ENCODE measurements at places on chromosomes 3 and 15.

DNA sequence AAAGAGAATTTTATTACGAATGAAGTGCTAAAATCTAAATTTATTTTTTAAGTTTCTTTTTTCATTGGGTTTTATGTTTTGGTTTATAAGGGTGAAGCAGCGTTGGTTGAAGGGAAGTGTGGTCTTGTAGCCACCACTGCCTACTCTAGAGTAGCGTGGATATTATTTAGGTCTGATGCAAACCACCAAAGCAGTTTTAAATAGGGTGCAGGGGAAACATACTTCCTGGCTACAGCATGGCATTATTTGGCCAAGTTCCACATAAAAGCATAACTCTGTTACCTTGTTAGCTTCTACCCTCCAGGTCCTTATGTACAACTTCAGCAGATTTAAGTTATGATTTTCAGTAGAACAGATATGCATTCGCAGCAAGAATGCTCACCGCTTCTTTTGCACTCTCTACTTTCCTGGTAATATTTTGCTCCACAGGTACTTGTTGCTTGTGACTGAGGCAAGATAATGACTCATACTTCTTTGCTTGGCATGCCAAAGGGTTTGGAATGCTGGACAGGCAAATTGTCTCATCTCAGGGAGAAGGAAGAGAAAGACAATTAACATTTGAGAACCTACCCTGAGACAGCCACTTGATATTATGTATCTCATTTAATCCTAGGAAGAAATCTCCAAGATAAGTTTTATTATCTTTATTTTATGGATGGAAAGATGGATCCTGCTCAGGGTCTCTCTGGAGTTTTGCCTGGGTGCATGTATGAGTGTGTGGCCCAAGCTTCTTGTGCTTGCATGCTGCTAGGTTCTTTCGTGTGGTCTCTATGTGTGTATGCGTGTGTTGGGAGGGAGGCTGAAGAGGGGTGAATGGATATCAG lies 5.4 kb downstream of the TGFBR2 start:
- no peak for DNase-seq

DNA sequence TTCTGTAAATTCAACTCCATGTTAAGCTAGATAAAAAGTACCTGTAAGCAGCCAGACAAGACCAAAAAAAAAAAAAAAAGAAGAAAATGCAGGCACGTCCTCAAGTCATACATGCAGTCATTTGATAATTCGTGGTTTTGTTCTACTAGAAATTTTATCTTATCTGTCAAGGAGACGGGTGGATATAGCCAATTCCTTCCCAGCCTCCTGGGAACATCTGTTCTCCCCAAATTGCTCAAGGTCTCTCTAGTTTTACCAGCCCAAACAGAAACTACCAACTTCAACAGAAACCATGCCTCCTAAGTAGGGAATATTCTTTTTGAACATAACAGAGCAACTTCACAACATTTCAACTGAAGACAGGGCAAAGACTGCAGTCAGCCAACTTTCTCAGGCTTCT lies 19.5 kb downstream of the RYK start:
- no peak for DNase-seq

DNA sequence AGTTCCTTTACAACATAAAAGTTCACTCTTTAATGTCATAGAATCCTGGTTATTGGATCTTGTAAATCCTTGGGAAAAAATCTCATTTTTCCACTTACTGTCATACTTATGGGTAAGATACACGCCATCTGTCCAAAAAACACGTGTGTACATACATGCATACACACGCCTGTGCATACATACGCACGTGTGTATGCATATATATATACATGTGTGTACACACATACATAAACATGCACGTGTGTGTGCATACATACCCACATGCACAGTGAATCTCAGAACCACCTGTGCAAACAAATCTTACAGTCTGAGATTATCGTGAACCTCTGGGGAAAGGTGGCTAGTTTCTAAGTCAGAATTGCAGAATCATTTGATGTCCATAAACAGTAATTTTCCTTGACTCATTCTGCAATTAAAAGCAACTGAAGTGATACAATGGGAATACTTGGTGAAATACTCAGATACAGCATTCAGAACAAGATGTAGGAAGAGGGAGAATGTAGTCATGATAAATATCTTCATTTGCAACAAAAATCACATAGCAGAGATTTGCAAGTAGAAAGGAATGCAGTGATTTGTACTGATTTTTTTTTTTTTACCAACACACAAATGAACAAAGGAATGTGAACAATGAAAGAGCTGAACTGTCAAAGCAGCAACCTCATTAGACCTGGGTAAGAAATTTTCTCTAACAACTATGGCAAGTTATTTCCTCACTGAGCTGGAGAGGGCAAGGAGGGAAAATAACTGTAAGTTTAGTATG lies 160.6 kb upstream of the POU1F1 start:
- DNase-seq = no peak

GRCh38 chr3:26562021-26562768 lies 60.4 kb upstream of the LRRC3B start:
- no peak for DNase-seq

GRCh38 chr3:180329187-180329586 lies 272.8 kb upstream of the TTC14 start:
- DNase-seq = no peak

DNA sequence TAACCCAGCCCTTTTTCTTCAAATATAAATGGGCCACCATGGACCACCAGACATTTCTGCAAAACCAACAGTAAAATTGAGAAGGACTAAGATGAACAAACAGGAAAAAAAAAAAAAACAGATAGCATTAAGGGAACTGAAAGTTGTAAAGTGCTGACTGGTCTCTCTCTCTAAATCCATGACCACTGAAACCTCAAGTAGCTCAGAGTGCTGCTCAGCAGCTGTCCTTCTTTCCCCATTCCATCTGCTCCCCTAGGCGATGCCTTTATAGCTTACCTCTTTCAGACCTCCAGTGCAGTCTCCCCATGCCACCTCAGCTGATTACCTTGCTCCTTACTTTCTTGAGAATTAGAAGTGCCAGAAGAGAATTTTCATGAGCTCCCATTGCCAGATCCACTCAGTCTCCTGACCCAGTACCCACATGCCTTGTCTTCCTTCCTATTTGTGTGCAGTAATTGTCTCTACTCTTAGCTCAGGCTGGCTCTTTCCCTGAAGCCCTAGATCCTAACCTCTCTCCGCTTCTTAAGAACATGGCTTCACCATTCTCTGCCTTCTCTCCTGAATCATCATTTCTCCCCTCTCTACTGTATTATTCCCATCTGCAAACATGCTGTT lies 23.9 kb upstream of the XIRP1 start:
- DNase-seq = no peak

- DNase-seq = no peak
Measured at GRCh38 chr3:172787746-172788145, 37.2 kb downstream of the ECT2 start.

DNA sequence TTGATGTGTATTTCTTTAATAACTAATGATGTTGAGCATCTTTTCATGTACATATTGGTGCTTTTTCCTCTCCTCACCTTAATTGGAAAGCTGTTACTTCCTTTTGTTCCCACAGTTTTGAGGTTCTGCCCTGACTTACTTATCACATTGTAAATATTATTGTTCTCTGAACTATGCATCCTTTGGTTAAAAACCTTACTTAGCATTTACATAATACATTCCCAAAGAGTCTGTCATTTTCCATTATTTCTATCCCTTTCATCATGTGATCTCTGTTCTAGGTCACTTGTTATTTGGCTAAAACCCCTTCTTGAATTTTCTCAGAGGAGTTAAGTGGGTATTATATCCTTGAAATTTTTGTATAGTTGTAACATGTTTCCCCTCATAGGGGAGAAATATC lies 33.0 kb downstream of the SLC12A6 start:
- no peak for DNase-seq

DNA sequence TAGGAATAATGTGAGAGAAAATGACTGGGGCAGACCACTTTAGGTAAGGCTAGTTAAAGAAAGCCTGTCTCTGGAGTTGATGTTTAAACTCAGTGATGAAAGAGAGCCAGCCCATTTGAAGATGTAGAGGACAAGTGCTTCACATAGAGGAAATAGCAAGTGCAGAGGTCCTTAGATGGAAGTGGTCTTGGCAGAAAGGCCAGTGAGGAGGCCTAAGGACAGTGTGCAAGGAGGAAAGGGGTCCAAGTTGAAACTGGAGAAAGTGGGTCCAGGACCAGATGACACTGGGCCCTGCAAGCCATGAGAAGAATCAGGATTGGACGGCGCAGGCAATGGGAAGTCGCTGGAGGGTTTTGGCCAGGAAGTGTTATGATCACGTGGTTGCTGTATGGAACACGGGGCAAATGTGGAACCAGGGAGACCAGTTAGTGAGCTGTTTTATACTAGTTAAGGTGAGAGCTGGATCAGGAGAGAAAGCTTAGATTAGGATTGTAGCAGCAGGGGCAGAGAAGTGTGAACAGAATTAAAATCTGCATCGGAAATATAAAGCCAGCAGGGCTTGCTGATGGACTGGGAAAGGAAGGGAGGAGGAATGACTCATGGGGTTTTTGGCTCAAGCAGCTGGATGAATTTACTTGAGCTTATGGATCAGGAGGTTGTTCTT lies 48.0 kb upstream of the SCAANT1 start:
- no peak for DNase-seq

- DNase-seq = no peak
Measured at GRCh38 chr3:69181592-69182211, 59.3 kb upstream of the LMOD3 start.

GRCh38 chr3:183503746-183504145 lies 51.8 kb downstream of the KLHL6 start:
- no peak for DNase-seq

DNA sequence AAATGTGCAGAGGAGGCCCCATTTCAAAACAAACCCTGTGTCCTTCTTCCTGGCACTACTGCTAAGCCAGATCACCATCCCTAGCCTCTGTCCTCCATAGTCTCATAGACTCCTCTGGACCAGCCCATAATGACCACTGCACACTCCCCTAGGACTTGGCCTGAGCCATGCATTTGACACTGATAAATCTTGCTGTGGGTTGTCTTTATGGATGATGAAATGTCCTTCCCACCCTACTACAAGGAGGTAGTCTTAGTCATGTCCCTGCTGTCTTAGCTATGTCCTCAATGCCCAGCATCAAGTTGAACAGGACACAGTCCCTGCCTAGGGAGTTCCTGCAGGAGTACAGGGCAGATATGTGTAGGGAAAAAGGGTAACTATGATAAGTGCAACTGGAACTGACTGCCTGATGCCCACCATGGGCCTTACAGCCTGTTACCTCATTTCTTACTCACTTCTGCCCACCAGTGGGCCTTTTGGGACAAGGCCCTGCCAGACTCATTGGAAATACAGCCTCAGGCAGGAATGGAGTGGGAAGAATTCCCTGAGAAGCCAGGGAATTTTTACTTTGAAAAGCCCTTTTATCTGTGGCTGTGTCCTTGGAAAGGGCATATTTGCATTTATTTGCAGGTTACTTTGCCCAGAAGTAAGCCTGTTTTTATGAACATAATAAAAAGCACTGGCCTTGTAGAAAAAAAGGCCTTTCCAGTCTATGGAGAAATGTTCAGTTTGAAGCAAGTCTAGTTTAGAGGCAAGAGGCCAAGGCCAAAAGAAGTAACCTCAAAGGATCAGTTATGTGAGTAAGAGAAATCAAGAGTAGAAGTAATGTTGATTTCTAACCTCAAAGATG lies 199.6 kb upstream of the EIF1B start:
- no peak for DNase-seq

GRCh38 chr15:48402427-48403177 lies 71.4 kb downstream of the DUT start:
- no peak for DNase-seq

- no peak for DNase-seq
Measured at GRCh38 chr3:5531741-5532290, 344.3 kb downstream of the EDEM1 start.

GRCh38 chr3:101865751-101866509 lies 16.6 kb downstream of the NFKBIZ start:
- DNase-seq = no peak

GRCh38 chr3:131033480-131034080 lies 6.9 kb downstream of the NEK11 start:
- peak; percentile 22 for DNase-seq

DNA sequence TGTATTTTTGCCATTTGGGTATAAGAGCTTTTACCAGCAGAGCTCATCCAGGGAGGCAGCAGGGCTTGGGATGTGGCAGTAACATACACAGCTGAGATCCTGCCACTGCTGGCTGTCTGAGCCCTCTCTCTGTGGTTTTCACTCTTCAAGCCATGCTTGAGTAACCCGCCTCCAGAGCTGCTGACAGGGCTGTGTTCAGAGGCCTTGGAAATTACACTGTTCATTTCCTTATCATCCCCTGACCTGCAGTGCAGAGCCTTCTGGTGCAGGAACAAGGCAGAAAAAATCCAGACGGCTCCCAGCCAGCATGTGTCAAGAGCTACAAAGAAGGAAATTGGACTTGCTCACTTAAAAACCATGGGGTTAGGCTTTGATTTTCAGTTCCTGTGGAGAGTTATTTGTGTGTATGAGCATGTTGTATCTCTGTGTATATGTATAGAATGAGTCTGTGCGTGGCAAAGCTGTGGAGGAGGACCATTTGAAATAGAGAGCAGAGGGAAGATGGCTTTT lies 47.0 kb downstream of the ZNF609 start:
- peak; percentile 58 for DNase-seq

DNA sequence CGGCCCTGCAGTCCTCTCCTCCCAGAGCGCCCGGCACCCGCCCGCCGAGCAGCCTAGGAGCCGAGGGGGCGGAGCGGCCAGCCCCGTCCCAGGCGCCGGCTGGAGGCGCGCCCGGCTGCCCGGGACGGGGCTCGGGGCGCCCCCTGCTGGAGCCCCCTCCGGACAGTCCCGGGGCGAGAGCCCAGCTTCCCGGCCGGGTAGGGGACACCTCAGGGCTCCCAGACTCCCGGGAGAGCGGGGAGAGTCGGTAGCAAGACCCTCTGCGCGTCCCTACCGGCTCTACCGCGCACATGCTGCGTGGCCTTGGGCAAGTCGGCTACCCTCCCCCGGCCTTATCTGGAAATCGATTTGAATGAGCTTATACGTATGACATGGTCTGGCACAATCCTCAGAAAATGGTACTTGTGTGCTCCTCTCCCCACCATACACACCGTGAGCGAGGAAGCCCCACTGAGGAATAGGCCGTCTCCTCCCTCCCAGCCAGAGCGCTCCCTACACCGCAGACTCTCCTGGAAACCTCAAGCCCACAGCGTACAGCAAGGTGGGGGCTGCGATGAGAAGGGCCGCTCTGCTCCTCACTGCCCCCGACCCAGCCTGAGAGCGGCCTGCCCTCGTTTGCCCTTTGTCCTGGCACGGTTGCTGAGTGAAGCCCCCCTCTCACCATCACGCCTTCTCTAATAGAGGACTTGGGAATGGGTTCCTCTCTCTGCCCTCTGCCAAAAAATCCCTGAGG lies at the start of gene DAPK2:
Gene DAPK2 (minus strand): TSS at position 65 of the 733 bp plus-strand sequence. CDS start 6,224 bp downstream, outside the sequence.
- DNase-seq = peak; percentile 79

DNA sequence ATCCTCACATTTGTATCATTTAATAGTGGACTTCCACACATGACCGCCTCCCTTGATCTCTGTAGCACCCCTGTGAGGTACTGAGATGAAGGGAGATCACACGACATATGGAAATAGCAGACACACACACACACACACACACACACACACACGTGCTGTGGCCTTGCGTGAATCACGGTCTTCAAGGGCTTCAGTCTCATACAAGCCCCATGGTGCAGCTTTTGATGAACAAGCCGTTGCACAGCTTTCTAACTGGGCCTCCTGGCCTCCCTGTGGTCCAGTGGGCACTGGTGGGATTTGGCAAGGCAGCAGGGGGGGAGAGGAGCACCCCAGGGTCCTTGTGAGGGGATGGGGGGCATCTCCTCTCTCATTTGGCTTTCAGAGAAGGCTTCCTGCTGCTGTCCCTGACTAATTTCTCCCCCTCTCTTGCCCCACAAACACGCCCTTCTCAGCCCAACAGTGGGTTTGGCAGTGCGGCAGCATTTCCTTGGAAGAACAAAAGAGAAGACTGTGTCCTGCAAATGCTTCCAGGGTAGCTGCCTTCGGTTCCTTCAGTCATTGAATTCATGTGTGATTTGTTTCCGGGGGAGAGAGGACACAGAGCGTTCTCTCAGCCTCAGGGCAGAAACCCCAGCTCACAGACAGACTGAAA lies 98.7 kb downstream of the SMAD6 start:
- no peak for DNase-seq

Measured in CD4-positive, alpha-beta T cell treated with Interleukin-6 for 4 hours (primary cell).